ENCODE measurements at places on chromosomes 7 and 10.

GRCh38 chr7:28364082-28364481, 48.2 kb upstream of the CREB5 start:
- no peak for DNase-seq

DNA sequence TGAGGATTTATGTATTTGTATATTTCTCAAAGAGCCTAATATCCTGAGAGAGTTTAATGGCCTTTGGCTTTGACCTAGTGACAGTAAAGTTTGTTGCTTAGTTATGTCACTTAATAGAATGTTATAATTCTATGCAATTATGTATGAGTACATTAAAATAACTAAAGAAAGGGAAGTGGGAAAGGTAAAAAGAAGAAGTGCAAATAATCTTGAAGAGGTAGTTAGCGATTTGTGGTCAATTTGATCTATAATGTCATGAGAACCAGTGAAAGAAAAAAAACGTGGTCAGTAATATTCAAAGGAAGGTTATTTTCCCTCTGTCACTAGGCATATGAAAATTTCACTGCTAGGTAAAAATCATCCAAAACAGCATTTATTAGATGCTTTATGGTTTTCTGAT, 143.4 kb upstream of the LSM8 start:
- no peak for DNase-seq

GRCh38 chr7:148662646-148663045, 36.1 kb upstream of the CUL1 start:
- no peak for DNase-seq

DNA sequence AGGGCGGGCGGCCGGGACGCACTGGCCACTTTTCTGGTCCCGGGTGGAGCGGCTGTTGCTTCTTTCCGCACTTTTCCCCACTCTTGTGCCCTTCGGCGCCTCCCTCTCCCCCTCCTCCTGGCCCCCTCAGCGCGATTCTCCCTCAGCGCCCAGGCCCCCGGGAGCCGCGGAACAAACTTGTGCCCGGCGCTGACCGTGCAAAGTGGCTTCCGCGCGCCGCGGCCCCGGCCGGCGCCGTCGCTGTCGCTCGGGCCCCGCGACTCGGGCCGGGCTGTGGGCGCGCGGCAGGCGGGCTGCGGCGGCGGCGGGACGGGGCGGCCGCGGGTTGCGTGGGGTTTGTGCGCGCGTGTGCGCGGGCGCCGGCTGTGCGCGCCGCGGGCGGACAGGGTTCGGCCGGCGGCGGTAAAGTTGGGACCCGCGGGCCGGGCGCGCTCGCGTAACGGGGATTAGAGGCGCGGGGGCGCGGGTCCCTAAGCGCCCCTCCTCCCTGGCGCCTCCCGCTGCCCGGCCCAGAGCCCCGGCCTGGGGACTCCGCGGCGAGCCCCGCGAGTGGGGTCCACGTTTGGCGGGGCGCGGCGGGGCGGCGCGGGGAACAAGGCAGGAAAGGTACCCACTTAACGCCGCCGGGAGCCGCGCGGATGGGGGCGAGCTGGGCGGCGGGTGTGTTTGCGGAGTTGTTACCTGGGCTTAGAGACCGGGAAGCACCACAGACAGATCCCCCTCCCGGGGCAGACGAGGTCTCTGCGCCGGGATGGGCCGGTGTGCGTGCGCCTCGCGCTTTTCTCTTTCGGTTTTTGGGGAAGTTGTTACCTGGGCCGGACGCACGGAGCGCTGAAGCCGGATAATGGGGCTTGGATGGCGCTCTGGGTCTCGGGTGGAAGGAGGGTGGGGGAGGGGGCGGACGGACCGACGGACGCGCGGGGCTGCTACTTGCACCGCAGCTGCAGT, 860 bp downstream of the ZEB1 start:
- DNase-seq, result peak; percentile 47

DNA sequence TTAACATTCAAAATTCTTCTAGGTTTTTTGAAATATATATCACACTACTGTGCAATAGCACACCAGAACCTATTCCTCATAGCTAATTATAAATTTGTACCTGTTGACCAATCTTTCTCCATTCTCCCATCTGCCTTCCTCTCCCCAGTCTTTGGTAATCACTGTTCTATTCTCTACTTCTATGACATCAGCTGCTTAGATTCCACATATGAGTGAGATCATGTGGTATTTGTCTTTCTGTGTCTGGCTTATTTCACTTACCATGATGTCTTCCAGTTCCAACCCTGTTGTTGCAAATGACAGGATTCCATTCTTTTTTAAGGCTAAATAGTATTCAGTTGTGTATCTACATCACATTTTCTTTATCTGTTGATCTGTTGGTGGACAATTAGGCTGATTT, 54.4 kb upstream of the CCDC6 start:
- DNase-seq, result no peak

- DNase-seq, result peak; percentile 57
Measured at GRCh38 chr10:74799721-74800221, 26.6 kb upstream of the KAT6B start.

DNA sequence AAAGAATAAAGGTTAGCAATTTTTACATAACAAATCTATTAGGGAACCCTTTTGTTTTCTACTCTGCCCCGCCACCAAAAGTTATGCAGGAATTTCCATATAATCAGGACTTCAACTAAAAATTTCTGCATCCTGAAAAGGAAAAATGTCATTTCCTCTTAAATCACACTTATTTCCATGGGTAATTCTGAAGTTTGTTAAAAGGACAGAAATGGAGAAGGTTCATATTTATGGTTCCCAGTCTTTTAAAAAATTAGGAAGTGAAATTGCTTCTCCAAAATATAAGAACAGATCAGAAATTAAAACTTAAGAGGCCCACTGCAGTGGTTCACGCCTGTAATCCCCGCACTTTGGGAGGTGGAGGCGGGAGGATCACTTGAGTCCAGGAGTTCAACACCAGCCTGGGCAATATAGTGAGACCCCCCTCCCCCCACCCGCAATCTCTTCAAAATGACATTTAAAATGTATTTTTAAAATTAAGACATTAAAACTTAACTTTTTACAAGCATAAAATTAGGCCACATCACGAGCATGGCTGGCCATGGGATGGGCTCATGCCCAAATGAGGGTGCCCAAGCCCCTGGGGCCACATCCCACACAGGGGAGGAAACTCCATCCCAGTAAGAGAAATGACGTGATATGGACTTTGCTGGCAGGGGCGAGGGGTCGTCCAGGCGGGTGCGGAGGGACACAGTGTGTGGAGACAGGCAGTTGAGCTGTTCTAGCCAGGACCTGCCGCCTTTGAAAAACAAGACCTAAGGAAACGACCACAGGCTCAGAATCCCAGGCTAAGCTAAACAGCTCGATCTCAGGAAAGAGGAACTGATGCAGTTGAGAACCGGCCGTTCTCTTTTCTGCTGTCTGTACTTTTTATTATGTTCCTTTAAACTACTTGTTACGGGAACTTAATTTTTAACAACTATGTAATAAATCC, 51.3 kb upstream of the NFE2L3 start:
- no peak for DNase-seq

DNA sequence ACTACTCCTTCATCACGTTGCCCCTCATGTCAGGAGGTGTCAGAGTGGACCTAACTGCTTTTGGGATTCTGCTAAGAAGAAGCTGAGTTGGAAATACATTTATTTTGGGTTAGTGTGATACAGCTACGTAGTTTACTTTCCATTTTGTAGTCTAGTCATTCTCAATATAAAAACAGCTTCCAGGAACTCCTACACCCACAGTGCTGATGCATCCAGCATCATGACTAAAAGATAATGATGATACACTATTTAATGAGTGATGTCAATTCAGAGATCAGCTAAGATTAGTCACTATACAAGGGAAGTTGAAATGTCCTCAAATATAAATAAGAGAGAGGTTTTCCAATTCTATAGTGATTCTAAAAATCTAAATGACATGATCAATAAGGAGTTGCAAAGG, 264.2 kb upstream of the SLC26A5 start:
- DNase-seq, result no peak
